ENCODE measurements at places on chromosomes 12 and 14.
A peak's percentile ranks its signal among the peaks of the same experiment; 100 is the strongest.

DNA sequence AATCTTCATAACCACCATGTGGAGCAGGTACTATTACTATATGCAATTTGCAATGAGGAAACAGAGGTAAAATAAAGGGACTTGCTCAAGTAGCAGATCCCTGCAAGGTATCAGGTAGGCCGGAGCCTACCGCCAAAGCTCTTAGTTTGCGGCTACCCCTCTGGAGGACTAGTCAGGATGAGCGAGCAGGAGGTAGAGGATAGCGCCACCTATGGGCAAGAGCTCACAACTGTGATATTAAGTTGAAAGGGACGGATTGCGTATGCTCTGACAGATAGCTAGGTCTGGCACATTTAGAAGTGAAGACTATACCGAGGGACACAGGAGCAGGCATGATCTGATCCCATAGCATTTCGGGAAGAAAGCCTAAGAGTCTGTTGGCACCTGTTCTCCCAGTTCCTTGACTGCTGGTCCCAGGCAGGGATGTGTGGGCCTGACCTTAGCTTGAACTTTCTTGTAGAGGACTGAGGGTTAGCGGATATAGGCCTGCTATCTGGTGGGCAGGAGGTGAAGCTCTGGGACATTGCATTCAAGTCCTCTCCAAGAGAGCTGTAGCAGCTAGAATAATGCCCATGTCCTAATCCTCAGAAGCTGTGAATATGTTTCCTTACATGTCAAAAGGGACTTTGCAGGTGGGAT lies 48.0 kb downstream of the SLC17A8 start:
- DNase-seq, result peak; percentile 60

DNA sequence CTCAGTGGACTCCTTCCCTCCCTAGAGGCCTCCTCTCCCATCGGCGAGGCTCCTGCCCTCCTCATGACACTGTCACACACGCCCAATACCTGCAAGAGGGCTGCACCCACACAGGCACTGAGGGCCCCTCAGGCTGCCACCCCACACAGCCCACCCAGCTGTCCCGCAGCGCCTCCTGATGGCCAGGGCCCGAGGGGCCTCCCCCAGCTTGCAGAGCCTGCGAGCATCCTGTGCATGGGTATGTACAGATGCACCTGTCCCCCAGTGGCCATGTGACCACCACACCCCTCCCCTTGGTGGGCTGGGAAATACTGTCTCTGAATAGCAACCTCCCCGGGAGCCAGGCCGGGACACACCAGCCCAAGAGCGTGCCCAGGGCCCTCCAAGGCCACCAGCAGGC lies 19.0 kb upstream of the NUDT14 start:
- DNase-seq, result no peak

DNA sequence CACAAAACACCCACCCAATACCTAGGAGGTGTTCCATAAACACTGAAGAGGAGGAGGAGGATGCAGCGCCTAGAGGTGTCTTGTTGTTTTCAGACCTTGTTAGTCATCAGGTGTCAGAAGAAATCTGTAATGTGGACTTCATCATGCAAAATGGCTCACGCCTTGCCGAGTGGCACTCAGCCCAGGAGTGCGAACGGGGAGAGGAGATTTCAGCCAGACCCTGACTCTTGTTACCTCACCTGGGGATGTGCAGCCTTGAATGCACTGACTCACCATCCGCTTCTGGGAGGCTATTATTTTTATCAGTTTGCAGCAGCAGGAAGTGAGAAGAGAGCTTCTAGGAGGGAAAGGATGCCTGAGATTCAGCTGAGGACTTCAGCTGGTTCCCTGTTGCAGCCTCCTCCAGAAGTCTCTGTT lies 48.2 kb upstream of the PLXNC1 start:
- peak; percentile 33 for DNase-seq

- no peak for DNase-seq
Measured at GRCh38 chr12:66693901-66694513, 15.1 kb upstream of the GRIP1 start.

- no peak for DNase-seq
Measured at GRCh38 chr14:50335389-50335788, 23.3 kb downstream of the DMAC2L start.

DNA sequence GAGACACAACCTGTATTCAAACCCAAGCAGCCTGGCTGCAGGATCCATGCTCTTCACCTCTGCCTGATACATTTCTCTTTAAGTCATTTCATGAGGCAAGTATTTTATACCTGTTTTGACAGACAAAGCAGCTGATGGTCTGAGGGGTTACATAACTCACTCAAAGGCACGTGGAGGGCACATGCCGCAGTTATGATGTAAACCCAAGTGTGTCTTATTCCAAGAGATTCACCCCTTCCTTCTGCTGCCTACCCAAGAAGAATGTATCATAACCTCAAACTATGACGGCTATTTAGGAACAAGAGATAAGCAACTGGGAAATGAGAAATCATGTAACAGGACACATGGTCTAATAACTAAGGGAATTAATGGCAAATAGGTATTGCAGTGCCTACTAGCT lies 329.8 kb upstream of the TMPO start:
- no peak for DNase-seq

- no peak for DNase-seq
Measured at GRCh38 chr12:78306236-78306635, 475.5 kb downstream of the NAV3 start.

DNA sequence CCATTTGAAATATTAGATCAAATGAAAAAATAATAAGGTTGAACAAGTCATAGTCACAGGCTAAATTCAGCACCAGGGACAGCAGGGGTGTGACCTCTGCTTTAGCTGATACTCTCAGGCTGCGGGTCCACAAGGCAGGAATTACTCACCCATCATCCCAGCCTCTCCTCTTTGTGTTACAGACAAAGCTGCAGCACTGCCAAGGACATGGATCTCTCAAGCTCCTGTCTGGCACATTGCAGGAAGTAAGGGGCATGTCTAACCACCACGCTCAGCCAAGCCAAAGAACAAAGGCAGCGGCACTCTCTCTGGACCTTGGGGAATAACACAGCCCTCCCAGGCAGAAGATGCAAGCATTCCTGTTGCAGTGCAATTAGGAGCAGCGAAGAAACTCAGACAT lies 783.8 kb downstream of the VRK1 start:
- no peak for DNase-seq

DNA sequence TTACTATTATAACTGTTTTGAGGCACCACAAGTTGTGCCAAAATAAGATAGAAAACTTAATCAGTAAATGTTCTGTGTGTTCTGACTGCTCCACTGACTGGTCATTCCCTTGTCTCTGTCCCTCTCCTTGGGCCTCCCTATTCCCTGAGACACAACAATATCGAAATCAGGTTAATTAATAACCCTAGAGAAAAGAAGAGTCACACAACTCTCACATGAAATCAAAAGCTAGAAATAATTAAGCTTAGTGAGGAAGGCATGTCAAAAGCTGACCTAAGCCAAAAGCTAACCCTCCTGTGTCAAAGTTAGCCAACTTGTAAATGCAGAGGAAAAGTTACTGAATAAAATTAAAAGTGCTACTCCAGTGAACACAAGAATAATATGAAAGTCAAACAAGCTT lies 53.8 kb upstream of the CCDC196 start:
- DNase-seq, result no peak

- DNase-seq, result no peak
Measured at GRCh38 chr12:68636268-68636667, 25.6 kb downstream of the RAP1B start.

DNA sequence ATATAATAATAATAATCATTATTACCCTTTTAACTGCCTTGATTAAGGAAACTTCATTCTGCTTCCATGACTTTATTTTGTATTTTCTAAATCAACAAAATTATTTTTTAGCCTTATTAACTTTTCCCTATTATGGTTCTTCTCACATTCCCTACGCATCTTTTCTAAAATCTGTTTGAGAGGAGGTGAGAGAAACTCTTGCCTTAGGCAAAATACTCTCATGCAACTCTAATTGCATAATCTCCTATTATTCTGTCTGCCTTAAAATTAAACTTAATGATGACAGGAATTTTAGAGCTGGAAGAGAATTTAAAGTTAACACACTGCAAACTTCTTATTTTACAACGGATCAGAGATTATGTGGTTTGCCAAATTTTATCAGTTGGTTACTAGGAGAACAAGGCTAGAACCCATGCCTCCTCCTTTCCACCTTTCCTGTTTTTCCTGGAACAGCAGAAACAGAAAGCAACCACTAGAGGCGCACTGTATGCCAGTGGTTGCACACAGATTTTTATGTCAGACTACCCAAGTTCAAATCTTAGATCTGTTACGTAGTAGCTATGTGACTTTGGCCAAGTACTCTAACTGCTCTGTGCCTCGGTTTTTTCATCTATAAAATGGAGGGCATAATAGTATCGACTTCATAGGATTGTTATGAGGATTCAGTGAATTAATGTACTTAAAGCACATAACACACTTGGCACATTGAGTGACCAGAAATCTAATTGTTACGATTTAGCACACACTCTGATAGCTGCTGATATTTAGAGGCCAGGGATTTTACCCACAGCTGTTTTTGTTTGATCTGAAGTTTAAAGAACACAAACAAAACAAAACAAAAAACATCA lies 4.3 kb upstream of the BRMS1L start:
- DNase-seq, result no peak

DNA sequence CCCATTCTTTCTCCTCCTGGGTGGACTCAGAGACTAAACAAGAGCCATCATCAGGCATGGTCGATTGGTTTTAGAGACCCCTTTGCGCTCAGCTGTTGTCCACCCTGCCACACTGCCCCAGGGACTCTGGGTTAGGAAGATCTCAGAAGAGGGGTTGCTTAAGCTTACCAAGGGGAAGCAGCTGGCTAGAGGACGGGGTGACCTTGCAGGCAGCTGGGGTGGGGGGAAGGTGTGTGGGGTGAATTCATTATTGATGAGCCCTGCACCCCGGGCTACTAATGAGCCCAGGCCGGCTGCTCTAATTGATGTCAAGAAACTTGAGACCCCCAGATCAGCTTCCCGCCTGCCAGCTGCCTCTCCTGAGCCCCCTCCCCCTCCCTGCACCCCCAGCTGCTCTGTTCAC lies 8.7 kb upstream of the ZNF385A start:
- DNase-seq, result no peak

DNA sequence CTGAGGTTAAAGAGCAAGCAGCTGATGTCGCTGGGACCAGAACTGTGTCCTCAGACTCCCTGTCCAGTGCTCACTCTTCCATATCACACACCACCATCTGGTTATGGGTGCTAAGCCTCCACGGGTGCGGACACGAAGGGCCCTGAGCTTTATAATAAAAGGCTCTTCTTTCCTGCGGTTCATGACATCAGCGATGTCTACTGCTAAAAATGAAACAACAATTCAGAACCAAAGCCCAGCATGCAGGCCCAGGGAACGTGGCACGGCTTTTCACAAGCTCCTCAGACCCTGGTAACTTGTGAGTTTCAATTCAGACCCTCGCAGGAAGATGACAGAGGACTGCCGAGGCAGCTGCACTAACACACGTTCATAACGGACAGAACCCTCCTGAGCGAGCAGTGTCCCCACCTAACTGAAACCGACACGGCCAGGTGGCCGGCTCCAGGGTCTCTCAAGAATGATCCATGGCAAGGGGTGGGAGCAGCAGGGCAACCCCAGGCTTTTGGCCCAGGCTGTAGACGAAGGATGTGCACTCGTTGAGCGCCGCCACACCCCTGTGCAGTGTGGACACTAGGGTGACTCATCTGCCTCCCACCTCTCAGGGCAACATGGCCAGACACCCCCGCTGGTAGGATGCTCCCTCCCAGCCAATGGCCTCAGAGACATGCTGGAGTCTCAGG lies 180.3 kb downstream of the CALM1 start:
- no peak for DNase-seq

GRCh38 chr12:132393991-132394949 lies 64.9 kb upstream of the GALNT9 start:
- peak; percentile 57 for DNase-seq

GRCh38 chr14:58362798-58363412 lies 32.8 kb upstream of the TOMM20L start:
- DNase-seq, result no peak

DNA sequence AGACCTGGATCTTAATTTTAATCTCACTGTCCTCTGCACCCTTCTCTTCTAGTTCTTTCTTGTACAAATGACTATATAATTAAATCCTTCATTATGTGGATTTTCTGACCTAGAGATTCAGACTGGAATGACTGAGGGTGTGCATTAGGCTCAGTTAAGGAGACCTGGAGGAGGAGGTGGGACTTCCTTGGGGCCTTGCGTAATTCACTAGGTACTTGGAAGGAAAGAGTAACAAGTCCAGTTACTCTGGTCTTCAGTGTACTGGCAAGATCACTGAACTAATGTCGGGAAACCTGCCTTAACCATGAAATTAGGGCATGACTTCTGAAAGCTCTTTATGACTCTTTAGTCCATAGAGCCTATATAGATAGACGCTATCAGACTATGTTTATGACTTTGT lies 441.4 kb downstream of the EGLN3 start:
- no peak for DNase-seq

GRCh38 chr12:113846883-113847755 lies 119.0 kb downstream of the RBM19 start:
- DNase-seq, result no peak

DNA sequence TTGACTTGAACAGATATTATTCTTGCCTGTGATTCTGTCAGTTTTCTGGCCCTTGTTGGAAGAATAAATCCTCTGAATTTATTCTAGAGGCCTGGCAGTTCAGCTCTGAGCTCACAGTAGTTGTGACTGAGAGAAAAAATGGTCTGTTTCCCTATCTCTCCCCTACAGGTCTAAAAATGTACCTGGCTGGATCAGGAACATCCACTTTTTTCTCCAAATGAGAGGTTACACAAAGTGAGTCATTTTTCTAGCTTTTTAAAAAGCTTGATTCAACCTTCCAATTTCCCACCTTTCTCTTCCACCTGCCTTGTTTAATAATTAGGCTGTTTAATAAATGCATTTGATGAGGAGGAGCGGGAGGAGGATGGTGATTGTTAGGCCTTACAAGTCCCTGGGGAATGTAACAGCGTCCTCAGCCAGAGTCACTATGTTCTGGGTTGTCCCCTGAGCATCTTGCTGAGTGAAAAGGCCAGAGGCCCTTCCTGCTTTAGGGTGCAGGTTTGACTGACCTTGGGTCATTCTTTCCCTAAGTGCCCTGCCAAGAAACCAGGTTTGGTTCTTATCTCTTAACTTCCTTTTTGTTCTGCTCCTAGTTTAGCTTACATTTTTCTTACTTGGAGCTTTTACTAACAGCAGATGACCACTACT lies 91.7 kb upstream of the FUT8 start:
- no peak for DNase-seq

GRCh38 chr14:93546642-93547041 lies 115.9 kb downstream of the UNC79 start:
- DNase-seq, result no peak

- DNase-seq, result no peak
Measured at GRCh38 chr14:75647640-75648039, 13.0 kb downstream of the ERG28 start.

DNA sequence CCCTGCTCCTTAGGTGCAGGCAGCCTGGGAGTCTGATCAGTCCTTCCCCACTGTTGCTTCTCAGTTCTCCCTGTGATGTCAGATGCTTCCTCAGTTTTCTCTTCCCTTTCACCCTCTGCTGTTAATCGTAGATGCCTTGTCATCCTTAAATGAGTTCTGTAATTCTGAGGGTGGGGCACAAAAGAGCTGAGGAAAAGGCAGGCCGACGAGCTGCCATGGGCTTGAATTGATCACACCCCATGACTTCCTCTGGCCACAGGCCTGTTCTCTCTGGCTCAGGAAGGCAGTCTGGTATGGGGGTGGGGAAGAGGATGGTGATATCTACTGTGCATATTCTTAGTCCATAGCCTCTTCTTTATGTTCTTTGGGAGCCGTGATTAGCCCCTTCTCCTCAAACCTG lies 5.2 kb upstream of the AP1G2 start:
- no peak for DNase-seq

Data from stimulated activated CD8-positive, alpha-beta memory T cell treated with anti-CD3 and anti-CD28 coated beads, Interleukin-4, amount 100 ng/mL, for 48 hours (primary cell).